Stimulated activated CD8-positive, alpha-beta memory T cell treated with anti-CD3 and anti-CD28 coated beads, Interleukin-7, amount 100 ng/mL, for 48 hours (primary cell): ENCODE measurements at places on chromosomes 2 and 18.

- no peak for DNase-seq
Observed at GRCh38 chr2:117958186-117958585, 55.7 kb downstream of the CCDC93 start.

DNA sequence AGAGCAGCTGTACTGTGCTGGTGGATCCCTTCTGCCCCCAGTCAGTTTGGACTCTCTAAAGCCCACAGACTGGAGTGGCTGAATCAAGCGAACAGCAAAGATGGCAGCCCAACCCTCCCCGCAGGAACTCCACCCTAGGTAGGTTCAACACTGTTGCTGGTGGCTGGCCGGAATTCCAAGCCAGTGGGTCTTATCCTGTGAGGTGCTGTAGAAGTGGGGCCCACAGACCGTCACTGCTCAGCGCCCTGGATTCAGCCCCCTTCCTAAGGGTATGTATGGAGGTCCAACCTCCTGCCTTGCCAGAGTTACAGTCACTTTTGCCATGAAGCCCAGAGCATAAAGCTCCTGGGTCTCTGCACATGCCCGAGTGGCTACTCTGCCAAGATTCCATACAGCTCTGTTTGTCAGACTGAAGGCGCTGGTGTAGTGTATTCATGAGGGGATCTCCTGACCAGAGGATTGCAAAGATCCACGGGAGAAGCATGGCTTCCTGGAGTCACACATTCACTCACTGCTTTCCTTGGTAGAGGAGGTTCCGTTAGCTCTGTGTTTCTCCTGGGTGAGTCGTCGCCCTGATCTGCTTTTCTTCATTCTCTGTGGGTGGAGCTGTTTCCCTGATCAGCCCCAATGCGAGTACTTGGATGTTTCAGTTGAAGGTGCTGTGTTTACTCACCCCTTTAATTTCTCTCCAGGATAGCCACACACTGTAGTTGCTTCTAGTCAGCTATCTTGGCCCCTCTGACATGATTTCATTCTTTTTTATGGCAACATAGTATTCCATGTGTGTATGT, 293.6 kb upstream of the THUMPD2 start:
- DNase-seq = no peak

- no peak for DNase-seq
Observed at GRCh38 chr2:117832332-117832731, 17.8 kb downstream of the DDX18 start.

GRCh38 chr18:36200354-36200771, 13.1 kb downstream of the MOCOS start:
- no peak for DNase-seq

- no peak for DNase-seq
Observed at GRCh38 chr18:4640349-4641012, 185.4 kb upstream of the DLGAP1 start.

- no peak for DNase-seq
Observed at GRCh38 chr2:149597668-149598326, 10.2 kb upstream of the MMADHC start.

- no peak for DNase-seq
Observed at GRCh38 chr2:23427976-23428375, 43.0 kb downstream of the KLHL29 start.

GRCh38 chr2:128720080-128721022, 401.7 kb upstream of the HS6ST1 start:
- no peak for DNase-seq

GRCh38 chr18:22711192-22711685, 221.9 kb upstream of the RBBP8 start:
- DNase-seq = no peak

DNA sequence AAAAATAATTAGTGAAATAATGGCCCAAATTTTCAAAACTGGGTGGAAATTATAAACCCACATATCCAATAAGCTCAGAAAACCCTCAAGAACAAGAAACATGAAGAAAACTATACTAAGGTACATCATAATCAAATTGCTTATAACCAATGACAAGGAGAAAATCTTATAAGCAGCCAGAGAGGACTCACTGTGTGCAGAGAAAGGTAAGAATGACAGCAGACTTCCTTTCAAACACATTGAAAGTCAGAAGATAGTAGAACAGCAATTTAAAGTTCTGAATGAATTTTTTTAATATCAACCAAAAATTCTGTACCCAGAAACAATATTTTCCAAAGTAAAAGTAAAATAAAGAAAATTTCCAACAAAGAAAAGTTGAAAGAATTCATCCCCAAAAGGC, 197.7 kb upstream of the RAB12 start:
- no peak for DNase-seq

DNA sequence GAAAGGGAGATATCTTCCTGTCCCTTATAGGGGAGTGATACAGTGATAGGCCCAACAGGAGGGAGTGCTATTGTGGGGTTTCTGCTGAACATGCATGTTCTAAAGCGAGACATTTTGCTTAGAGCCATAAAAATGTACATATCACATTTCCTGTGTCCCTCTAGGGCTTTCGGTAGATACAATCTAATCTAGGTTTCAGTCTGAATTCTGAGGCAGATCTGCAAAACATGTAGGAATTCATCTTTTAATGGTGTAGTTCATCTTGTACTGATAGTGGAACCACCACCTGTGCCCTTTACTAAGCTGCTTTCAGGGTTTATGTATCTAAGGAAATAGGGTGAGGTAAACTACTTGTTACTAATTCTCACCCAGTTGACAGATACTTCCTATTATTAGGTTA, 73.8 kb downstream of the SPTBN1 start:
- no peak for DNase-seq

DNA sequence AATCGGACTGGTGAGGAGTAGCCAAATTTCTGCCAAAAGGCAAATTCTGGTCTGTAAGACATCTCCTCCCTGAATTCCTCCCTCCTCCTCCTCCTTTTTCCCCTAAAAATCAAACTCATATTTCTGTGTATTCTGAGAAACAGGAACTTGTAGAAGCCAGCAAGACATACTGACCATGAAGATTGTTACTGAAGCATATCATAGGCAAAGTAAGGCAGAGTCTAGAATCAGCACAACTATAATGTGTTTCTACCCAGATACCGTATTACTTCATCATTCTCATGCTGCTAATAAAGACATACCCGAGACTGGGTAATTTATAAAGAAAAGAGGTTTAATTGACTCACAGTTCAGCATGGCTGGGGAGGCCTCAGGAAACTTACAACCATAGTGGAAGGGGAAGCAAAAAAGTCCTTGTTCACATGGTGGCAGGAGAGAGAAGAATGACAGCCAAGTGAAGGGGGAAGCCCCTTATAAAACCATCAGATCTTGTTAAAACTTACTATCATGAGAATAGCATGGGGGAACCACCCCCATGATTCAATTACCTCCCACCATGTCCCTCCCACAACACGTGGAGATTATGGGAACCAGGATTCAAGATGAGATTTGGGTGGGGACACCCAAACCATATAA, 24.9 kb upstream of the EPC2 start:
- DNase-seq = no peak

DNA sequence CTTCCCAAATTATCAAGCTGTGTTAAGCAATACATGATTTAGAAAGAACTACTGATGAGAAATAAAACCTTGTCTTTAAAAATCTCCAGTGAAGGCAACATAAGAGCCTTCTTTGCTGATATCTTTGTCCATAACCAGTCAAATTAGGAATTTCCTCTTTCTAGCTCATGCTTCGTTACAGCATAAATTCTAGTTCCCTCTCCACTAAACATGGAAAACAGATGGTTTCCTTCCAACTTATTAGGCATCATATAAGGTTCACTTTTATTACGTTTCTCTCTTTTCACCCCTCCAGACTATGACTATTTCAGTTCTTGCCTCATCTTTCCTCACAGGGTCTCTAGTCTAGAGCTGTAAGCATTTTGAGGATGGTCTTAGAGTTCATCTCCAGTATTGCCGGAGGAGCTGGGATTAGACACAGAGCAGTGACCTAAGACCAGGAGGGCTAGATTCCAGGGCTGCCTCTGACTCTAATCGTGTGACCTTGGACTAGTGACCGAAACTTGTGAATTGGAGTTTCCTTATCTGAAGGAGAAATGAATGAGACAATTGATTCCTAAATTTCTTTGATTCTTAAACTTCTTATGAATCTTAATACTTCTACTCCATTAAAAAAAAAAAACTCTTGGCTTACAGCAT, 195.5 kb upstream of the APCDD1 start:
- DNase-seq = no peak

- DNase-seq = no peak
Observed at GRCh38 chr2:150850641-150851040, 363.2 kb upstream of the RND3 start.

- DNase-seq = no peak
Observed at GRCh38 chr2:204344119-204344518, 201.2 kb upstream of the PARD3B start.

DNA sequence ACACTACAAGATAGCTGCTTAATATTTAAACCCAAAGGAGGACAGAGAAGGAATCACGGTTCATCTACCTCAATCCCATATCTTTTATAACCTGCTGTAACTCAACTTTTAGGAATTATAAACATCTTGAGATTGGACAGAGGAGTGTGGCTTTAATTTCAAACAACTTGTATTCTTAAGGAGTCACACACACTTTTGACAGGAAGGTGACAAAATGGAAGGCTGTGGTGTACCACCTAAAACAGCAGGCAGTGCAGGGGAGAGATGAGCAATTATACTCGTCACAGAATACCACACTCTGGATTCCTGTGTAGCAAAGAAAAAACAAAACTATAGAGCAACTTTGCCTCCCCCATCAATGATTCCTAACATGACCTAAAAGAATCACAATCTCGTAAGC, 194.8 kb downstream of the ZEB2 start:
- DNase-seq = no peak

DNA sequence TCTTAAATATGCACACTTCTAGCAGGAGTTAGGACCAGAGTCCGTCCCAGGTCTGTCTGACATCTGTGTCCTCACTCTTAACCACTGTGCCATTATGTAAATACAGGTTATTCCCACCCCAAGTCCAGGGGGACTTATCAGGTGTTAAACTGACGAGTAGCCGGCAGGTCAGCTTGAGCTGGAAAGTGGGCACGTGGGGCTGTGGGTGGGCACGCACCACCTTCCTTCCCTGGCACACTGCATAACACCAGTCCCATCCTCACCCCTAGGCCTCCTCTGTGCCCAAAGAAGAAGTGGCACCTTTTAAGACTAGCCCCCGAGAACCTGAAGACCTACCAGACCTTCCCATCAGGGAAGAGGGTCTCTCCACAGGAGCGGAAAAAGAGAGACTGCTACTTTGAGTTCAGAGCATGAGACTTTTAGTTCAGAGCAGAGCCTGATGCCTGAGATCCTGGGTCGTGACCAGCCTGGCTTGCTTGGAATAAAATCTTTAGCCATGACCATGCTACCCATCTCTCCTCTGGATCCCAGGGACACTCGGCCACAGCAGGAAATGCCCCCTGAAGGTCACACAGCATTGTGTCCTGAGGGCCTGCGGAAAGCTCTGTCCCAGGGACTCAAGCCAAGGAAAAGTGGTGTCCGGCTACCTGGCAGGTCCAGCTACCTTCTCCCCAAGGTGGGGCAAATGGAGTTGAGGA, 62.0 kb downstream of the CIB4 start:
- no peak for DNase-seq

- DNase-seq = no peak
Observed at GRCh38 chr2:134540990-134541389, 177.8 kb downstream of the TMEM163 start.

DNA sequence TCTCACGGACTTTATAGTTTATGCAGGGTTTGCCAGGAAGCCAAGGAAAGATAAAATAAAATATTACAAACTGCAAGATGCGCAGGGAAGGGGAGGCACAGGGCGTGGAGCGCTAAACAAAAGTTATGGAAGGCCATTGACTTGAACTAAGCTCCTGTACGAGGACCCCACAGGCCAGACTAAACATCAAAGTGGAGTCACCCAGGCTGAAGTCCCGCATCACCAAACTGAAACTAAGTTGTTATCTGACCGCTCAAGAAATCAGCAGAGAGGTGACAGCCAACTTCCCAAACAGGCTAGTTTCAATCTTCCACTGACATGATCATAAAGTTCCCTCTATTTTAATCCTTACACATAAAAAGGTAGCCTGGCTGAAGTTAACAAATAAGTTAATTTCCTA, 90.5 kb upstream of the YWHAQ start:
- no peak for DNase-seq

DNA sequence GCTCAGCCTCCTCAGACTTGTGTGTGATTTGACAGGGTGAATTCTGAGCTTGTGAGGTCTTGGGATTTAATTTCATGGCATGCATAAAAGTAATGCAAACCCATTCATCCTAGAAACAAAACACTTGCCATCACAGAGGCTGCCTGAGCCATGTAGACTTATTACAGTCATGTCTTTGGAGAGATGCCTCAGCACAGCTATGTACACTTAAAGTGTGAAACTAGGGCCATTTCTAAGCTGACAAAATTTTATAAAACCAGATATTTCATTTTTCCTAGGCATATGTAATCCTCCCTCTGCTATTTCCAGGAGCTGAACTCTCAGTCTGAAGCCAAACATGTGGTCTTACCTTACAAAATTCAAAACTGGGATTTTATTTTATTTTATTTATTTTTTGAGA, 322.2 kb upstream of the SPHKAP start:
- no peak for DNase-seq

DNA sequence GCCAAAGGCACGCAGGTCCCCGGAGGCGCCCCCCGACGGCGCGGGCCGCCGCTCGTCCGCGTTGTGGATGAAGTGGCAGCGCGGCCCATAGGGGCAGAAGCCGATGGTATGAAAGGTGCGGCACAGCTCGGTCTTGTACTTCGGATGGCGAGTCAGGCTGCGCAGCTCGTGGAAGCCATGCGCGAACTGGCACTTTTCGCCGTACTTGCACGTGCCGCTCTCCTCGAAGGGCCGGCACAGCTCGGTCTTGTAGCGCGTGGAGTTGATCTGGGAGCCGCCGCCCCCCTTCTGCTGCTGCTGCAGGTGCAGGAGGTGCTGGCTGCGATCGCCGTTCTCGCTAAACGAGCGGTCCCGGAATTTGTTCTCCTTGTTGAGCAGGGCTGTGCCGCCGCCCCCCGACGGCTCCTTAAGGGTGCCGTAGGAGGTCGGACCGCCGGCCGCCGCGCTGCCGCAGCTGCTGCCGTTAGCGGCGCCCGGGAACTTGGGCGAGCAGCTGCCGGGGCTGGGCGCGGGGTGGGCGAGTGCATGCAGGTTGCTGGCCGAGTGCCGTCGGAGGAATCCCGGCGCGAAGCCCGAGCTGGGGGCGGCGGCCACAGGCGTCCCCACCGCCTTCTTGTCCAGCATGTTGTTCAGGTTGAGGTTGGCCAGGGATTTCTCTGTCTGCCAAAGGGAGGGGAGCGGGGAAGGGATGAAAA, 1.2 kb downstream of the ZFP36L2 start:
- peak; percentile 40 for DNase-seq

- DNase-seq = no peak
Observed at GRCh38 chr2:160465406-160465805, 28.2 kb downstream of the RBMS1 start.

DNA sequence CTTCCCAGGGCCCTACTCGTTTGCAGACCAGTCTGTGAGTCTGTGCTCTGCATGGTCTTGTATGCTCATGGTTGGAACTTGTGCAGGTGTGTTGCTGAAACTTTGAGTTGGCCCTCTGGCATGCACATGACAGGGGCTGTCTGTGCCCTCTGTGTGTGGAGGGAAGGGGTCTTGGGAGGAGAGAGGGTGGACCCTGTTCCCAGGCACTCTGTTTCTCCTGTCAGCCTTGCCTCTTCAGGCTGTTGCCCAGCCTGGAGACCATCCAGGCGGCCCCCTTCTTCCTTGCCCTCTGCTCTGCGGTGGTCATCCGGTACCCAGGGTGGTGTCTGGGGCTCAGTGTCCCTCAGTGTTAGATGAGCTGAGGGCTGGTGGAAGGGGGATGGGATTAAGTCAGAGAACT, 39.5 kb downstream of the TET3 start:
- DNase-seq = no peak

GRCh38 chr2:50875561-50875960, 156.4 kb downstream of the NRXN1 start:
- no peak for DNase-seq

GRCh38 chr18:5943514-5943913, 48.2 kb upstream of the TMEM200C start:
- DNase-seq = no peak
